Kidney (tissue), 22 donors: ENCODE measurements at places on chromosomes 4 and X. TPM values are rescaled to one million over a fixed set of nuclear protein-coding genes. Genes with fewer than 3 reads are reported as not detected.
A peak's percentile ranks its signal among the peaks of the same experiment; 100 is the strongest.

PTTG2 gene
- total RNA-seq, result 1.0 TPM

DNA sequence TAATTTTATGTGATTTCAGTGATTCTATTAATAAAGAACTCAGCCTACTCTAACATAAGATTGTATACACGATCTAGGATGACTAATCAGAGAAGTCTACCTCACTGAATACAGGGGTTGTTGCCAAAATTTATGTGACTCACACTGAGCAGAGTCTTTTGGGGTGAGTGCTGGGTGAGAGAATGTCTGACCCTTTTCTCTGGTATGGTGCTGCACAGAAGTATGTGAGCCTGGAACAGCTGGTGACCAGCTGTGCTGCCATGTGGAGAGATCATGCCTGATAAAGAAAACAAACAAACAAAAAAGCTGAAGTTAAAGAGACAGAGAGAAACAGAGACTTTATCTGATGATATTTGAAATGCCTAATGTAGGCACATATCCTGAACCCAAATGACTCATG, 618.1 kb upstream of the GRIA3 start:
- peak; percentile 16 for DNase-seq
- no peak overlapping the region for H3K27ac ChIP-seq
- H3K27me3 ChIP-seq, result no peaks in the 10 kb centered on the region
- no peaks in the 10 kb centered on the region for H3K36me3 ChIP-seq

CASK gene
- 58.9 TPM for total RNA-seq

GRCh38 chrX:40508560-40508959, 72.2 kb upstream of the ATP6AP2 start:
- H3K4me1 ChIP-seq, result no peaks in the 10 kb centered on the region
- H3K27ac ChIP-seq, result no peak overlapping the region
- no peaks in the 10 kb centered on the region for H3K36me3 ChIP-seq
- H3K4me3 ChIP-seq, result no peak overlapping the region

DNA sequence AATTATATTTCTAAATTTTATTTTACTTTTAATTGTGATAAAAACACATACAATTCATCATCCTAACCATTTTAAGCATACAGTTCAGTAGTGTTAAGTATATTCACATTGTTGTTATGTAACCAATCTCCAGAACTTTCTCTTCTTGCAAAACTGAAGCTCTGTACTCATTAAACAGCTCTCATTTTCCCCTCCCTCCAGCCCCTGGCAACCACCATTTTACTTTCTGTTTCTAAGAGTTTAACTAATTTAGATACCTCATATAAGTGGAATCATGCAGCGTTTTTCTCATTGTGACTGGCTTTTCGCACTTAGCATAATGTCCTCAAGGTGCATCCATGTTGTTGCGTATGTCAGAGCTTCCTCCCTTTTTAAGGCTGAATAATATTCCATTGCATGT, 46.7 kb upstream of the NDP start:
- no peak overlapping the region for H3K4me3 ChIP-seq
- no peak overlapping the region for H3K27ac ChIP-seq
- H3K4me1 ChIP-seq, result no peaks in the 10 kb centered on the region
- no peak for DNase-seq
- no peaks in the 10 kb centered on the region for H3K36me3 ChIP-seq
- H3K27me3 ChIP-seq, result no peaks in the 10 kb centered on the region
